ENCODE measurements at places on chromosomes 1 and 21. TPM values are rescaled to one million over a fixed set of nuclear protein-coding genes. Genes with fewer than 3 reads are reported as not detected.

DNA sequence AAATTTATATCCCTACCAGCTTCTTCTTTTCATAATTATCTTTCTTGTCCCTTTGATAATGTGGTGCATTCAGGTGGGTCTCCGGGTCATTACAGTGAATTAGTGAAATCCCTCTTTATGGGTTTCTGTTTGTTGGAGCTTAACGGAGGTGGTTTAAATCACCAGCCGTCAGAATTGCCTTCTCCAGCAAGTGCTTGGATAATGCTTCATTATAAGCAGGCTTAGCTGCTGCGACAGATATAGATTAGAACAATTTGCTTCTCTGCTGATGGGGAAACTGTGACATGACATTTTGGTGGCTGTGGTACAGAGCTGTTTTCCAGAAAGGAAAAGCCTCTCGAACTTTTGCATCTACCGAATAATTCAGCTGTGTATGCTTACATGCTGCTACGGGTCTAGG lies 56.9 kb downstream of the KAZN start:
- DNase-seq: no peak

- DNase-seq: no peak
Measured at GRCh38 chr1:36520056-36520455, 37.3 kb upstream of the CSF3R start.

DNA sequence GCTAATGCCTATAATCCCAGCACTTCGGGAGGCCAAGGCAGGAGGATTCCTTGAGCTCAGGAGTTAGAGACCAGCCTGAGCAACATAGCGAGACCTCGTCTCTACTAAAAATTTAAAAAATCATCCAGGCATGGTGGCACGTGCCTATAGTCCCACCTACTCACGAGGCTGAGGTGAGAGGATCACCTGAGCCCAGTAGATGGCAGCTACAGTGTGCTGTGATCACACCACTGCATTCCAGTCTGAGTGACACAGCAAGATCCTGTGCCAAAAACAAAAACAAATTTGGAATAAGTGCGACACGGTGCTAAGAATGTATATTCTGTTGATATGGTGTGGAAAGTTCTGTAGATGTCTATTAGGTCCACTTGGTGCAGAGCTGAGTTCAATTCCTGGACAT lies 15.1 kb downstream of the USP33 start:
- no peak for DNase-seq

KCNJ10 gene
- 0.08 TPM for polyA plus RNA-seq

Measured in CD4-positive, alpha-beta memory T cell (primary cell).